Epithelial cell of alveolus of lung (primary cell): ENCODE measurements at places on chromosomes 2 and 18. TPM values are rescaled to one million over a fixed set of nuclear protein-coding genes. Genes with fewer than 3 reads are reported as not detected.

The DNAH6 gene
- under 0.01 and 0.08 TPM in 2 replicates for total RNA-seq

The CD226 gene
- total RNA-seq = 1.2 and 1.4 TPM in 2 replicates

The LTBP1 gene
- 334 and 453 TPM in 2 replicates for total RNA-seq

The DES gene
- under 0.01 and 20.4 TPM in 2 replicates for total RNA-seq

The RTP5 gene
- not detected in 2 replicates for total RNA-seq

The AFF3 gene
- 5.7 and 6.6 TPM in 2 replicates for total RNA-seq

The HJURP gene
- total RNA-seq = 8.4 and 22.4 TPM in 2 replicates
